Right lung (tissue), 10 donors: ENCODE measurements at places on chromosomes 2 and 18.

- DNase-seq = no peak
These were observed 799 bp downstream of the CEP68 start for GRCh38 chr2:65057054-65057375.

DNA sequence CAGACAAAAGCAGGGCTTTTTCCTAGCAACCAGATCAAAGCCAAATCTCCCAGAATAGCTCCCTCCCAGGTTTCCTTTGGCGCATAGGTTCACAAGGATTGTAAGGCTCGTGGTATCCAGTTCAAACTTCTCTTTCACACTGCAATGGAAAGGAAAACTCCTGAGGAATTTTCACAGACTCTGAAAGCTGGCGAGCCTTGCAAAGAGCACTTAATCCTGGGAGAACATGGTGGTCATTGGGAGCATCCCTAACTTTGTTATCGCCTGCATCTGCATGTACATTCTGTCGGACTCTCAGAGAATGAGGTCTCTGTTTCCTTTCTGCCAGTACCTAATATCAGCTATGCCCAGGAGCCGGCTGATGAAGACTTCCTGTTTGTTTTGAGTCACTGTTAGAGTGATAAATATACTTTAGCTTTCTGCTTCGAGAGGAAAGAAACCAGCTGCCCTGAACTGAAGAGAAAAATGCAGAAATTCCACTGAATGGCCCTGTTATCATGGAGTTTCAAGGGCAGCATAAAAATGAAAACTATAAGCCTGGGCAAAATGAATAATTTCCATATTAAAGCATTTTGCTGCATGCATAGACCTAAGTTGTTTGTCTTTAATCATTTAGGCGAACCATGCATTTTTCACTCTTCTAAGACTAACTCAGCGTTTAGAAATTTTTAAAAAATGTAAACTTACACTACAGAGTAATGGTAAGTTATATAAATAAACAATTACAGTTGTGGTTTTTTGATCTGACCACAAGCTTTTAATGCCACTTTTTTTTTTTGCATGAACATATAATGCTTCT is 76.4 kb upstream of the ZEB2 start:
- DNase-seq = no peak

DNA sequence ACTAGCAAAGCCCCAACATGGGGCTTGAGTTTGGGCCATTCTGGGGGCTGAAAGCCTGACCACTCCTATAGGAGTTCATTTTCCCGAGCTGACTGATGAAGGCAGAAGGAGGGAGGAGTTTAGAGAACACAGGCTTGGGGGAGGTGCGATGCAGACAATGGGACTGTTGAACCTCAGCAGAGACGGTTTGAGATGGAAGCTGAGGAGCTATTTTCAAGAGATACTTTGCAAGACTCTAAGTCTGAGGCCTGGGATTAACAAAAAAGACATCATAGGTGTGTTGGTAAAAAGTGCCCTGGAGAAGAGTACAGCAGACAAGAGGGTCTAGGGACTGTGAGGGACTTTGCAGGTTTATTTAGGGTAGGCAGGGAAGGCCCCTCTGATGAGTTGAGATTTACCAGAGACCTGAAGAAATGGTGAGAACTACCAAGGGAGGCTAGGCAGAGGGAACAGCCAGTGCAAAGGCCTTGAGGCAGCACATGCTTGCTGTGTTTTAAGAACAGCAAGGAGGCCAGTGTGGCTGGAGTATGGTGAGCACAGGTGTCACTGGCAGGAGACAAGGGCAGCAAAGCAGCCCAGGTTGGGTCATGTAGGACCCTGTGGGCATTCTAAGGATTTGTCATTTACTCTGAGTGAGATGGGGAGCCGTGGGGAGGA is 31.6 kb downstream of the PCBP1 start:
- no peak for DNase-seq

- no peak for DNase-seq
These were observed 321.4 kb upstream of the SLC8A1 start for GRCh38 chr2:40773291-40773690.

DNA sequence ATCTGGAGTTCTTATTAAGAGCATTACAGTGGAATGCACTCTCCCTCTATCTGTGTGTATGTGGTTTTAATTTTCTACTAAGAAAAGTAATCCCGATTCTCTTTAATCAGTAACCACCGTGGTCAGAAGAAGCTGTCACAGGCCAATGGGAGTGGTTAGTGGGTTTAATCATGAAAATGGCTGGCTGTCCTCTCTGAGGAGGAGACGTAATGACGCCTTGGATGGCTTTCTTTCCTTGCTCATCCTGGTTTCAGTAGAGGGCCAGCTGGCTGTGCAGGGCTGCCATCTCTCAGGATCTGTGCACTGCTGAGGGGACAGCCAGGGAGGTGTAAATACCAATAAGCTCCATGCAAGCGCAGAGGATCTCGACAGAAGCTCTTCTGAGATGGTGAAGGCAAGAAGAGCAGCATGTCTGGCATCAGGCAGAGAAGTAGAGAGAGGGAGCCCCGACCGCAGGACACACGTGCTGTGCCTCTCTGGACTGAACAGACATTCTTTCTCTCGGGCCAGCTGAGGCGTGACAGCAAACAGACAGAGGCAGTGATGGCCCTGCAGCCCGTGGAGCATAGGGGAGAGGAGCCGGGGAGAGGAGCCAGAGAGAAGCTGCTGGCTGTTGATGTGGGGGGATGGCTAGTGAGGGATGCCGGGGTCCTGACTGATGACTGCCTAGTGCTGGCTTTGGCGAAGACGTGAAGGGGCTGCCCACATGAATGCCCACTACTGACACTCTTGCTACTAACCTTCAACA is 65.1 kb upstream of the DAPL1 start:
- no peak for DNase-seq

GRCh38 chr2:216492597-216493333 is 5.9 kb upstream of the RPL37A start:
- no peak for DNase-seq

DNA sequence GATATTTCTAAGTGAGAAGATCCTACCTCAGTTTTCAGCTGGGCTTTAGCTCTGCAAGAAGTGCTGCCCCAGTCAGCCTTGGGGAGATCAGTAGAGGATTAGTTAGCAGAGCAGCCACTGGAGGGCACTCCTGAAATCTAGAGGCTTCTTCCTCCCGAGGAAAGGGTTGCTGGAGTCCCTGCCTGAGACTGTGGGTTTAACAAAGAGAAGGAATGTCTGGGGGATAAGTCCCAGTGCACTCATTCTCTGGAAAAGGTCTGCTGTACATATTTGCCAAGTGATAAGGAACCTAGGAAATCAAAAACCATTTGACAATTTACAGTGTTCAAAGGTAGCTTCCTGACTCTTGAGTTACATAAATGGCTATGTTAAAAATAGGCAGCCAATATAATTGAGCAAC is 207.2 kb downstream of the SLC8A1 start:
- no peak for DNase-seq

- DNase-seq = no peak
These were observed 68.2 kb downstream of the ZNF407 start for GRCh38 chr18:74665905-74666304.

GRCh38 chr2:217263756-217264155 is 403.9 kb upstream of the TNP1 start:
- no peak for DNase-seq

GRCh38 chr2:169464882-169465281 is 14.4 kb upstream of the BBS5 start:
- no peak for DNase-seq

GRCh38 chr2:46296216-46296839 is 879 bp upstream of the EPAS1 start:
- no peak for DNase-seq

GRCh38 chr2:54635554-54636152 is 87.8 kb upstream of the EML6 start:
- no peak for DNase-seq

GRCh38 chr2:227394401-227394800 is 6.7 kb upstream of the SCYGR1 start:
- no peak for DNase-seq

DNA sequence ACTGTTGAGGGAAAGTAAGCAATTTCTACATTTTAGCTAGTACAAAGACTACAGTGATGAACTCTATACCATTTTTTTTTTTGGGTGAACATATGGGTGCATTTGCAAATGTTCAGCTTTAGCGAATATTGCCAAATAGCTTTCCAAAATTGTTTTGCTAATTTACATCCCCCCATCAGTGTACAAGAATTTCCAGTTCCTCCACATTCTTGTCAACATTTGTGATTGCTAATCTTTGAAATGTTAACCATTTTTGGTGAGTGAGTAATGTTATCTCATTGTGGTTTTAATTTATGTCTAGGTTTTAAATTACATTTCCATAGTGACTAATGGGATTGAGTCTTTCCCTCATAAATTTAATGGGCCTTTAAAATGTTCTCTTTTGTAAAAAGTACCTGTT is 16.4 kb upstream of the CNRIP1 start:
- DNase-seq = no peak

GRCh38 chr2:242031481-242032019 is 162.0 kb downstream of the RTP5 start:
- no peak for DNase-seq

- no peak for DNase-seq
These were observed 240.8 kb downstream of the PLCL1 start for GRCh38 chr2:198045227-198045626.
